Stimulated activated CD4-positive, alpha-beta T cell treated with anti-CD3 and anti-CD28 coated beads, TNF-alpha, amount 100 ng/mL, for 48 hours (primary cell): ENCODE measurements at places on chromosomes 11 and 22.

DNA sequence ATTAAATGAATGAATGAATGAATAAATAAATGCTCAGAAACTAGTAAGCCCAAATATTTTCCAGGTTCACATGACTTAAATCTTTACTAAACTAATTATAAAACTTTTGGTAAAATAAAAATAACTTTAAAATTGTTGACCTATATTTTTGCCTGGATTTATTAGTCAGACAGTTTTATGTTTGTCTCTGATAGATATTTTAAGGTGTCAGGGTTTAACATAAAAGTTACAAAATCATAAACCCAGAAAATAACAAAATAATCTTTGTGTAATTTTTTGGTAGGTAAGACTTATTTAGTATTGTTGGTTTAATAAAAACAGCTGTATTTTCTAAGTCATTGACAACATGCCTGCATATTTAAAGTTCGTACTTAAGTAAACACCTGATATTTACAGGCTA lies 27.4 kb upstream of the HEPHL1 start:
- no peak for DNase-seq

- DNase-seq = no peak
Observed at GRCh38 chr11:70859180-70859579, 393.2 kb downstream of the SHANK2 start.

DNA sequence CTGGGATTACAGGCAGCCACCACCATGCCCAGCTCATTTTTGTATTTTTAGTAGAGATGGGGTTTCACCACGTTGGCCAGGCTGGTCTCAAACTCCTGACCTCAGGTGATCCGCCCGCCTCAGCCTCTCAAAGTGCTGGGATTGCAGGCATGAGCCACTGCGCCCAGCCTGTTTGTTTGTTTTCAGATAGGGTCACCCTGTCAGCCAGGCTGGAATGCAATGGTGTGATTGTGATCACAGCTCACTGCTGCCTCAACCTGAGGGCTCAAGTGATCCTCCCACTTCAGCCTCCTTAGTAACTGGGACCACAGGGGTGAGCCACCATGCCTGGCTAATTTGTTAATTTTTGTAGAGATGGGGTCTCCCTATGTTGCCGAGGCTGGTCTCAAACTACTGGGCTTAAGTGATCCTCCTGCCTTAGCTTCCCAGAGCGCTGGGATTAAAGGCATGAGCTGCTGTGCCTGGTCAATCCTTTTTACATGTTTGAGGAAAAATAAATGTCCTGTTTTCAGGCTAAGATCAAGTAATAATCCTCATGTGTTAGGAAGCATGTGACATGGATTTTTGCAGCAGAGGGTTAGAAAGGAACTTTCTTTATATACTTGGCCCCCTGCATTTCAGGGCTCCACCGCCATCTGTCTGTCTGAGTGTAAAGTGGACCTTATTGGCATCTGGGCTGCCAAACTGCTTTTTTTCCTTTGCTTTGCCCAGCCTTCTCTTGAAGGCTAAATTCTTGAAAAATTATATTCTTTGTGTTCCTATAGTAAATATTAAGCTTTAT lies 4.8 kb upstream of the SLC3A2 start:
- no peak for DNase-seq

DNA sequence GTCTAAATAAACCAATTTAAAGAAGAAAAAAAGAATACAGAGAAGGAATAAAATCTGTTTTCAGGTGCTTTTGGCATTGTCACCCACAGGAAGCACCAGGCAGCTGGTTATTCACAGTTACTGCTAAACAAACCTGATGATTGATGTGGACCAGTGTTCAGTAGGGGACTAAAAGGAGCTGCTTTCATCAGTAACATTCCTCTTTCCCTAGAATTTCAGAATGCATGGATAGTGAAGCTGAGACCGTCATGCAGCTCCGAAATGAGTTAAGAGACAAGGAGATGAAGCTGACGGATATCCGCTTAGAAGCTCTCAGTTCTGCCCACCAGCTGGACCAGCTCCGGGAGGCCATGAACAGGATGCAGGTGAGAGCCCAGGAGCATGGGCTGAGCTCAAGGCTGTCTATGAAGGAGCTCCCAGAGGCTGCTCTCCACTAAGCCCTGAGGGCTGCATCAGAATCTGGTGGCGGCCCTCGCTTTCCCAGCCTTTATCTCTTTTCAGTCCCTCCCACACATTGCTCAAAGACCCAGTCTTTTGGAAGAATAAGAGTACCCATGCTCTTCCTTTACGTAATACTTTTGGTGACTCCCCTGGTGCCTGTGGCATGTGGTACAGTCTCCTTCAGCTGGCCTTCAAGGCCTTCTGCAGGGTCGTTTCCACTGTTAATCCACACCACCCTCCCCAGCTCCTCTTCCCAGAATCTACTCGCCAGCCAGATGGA lies 69.5 kb downstream of the DBX1 start:
- DNase-seq = no peak

- DNase-seq = no peak
Observed at GRCh38 chr22:23277583-23278295, 97.4 kb downstream of the BCR start.

GRCh38 chr11:70493089-70493474 lies 94.8 kb downstream of the CTTN start:
- no peak for DNase-seq

DNA sequence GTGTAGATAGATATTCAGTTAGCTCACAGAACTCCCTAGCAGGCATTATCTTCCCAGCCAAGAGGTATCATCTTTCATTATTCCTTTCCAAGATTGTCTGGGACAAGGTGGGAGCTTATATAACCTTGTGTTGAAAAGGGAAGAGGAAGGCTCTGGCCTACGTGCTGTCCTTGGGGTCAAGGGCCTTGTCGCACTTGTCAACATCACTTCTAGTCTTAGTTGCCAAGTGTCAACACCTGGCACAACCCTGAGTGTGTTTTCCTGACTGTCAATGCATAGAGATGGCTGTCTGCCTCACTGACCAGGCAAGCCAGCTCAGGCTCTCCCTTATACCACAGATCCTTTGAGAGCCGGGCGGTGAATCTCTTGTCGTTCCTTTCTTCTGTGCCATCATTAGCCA lies 331.9 kb downstream of the CNTN5 start:
- no peak for DNase-seq

GRCh38 chr11:75539459-75540334 lies 14.0 kb upstream of the GDPD5 start:
- no peak for DNase-seq

DNA sequence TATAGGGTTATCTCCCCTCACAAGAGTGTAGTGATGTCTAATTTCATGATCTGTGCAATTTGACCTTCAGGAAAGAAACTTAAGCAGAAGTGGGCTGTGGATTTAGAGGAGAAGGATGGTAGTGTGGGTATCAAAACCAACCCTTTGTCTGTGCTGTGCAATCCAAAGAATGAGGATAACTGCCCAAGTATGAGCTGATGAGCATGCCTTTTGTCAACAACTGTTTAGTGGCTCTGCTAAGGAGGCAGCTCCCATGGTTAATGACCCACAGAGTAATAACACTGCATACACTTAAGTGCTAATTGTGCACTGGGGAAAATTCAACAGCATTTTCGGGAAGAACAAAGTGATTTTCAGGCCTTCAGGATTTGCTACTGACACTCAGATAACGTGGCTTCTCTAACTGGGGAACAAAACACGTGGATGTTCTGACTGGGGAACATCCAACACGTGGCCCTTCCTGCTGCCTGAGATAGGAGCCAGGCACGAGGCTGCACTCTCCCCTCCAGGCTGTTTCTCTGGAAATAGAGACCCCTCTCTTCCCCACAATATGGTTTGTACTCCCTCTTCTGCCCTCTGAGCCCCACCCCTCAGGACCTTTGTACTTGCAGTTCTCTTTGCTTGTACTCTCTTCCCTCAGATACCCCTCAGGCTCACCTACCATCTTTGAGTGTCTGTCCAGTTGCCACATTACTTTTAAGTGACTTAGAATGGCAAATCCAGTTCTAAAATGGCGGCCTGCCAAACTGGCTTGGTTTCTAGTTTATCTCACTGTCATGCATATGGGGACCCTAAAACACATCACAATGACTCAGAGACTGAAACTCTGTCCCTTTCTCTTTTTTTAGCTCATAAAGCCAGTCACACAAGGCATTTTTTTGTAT lies 234.9 kb upstream of the POU2AF2 start:
- DNase-seq = no peak

DNA sequence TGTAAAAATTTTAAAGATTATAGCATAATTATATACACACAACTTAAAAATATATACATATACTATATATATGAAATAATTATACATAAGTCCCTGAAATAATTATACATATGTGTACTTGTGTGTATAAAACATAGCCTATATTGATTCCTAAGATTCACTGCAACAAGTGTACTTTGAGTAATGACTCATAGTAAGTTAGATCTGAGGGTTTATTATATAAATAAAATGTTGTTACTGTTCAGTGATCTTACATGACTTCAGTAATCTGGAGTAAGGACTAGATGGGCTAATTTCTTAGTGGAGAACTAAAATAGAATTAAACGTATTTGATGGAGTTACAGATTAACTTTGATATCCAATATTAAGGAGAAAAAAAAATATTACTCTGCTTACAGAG lies 350.5 kb downstream of the CNTN5 start:
- no peak for DNase-seq

- DNase-seq = no peak
Observed at GRCh38 chr11:113778111-113778910, 1.3 kb upstream of the CLDN25 start.

DNA sequence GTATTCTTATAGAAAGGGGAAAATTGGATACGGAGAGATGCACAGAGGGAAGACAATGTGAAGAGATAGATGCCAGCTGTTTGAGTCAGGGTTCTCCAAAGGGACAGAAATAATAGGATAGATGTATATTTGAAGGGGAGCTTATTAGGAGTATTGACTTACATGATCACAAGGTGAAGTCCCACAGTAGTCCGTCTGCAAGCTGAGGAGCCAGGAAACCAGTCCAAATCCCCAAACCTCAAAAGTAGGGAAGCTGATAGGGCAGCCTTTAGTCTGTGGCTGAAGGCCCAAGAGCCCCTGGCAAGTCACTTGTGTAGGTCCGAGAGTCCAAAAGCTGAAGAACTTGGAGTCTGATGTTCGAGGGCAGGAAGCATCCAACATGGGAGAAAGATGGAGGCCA lies 569.6 kb upstream of the LARGE1 start:
- DNase-seq = no peak

GRCh38 chr22:41793871-41794270 lies 6.6 kb upstream of the CCDC134 start:
- no peak for DNase-seq

GRCh38 chr11:132114185-132114584 lies 743.8 kb downstream of the NTM start:
- no peak for DNase-seq

- no peak for DNase-seq
Observed at GRCh38 chr22:38453996-38454352, 1.0 kb downstream of the KCNJ4 start.

DNA sequence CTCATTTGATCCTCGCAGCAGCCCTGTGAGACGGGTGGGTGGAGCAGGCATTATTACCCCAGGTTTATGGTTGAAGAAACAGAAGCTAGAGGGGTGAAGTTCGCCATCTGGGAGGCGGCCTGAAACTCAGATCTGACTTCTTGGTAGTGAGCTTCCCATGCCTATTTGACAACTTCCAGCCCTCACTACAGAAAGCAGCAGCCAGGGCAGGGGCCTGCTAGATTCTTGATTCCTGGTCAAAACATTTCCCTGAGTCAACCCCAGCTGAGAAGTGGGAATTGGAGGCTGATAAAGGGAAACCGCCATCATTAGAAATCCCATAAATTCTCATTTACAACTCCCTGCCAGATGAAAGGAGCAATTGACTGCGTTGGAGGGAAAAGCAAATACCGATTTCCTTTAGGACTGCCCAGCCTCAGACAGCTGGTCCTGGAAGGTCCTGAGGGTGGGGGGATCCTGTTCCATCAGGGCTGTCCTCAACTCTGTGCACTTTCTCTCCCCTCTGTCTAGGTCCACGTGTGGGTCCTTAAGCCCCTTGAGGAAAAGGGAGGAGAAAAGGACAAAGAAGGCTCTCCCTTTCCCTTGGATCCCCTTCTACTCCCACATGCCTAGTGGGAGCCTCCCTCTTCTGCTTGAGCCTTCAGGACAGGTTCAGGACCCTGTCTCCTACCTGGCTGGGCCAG lies 10.2 kb upstream of the NECTIN1 start:
- no peak for DNase-seq

DNA sequence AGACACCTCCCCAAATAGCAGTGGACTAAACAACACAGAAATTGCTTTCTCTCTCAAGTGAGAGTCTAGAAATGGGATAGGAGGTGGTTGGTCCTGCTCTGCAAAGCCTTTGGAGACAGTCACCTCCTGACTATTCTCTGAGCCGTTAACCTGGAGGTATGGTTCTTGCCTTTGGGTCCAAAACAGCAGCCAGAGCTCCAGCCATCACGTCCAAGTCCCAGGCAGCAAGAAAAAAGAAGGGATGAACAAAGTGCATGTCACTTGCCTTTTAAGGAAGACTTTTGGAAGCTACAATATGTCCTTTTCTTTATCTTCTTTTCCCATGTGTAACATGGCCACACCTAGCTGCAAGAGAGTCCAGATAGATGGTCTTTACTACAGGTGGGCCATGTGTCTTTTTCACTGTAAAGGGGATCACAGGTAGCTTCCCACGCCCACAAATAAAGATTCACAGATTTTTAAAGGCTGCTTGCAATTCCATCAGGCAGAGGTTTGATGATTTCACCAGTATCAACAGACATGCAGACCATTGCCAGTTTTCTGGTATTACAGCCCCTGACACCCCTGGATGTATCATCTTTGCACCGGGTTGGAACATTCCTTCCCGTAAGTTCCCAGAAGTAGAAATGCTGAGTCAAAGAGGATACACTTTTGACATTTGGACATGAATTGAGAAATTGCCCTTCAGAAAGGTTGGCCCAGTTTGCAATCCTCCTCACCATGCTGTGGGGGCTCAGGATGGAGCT lies 66.0 kb downstream of the MYEOV start:
- no peak for DNase-seq

GRCh38 chr11:44997566-44997965 lies 46.9 kb upstream of the TP53I11 start:
- DNase-seq = no peak

DNA sequence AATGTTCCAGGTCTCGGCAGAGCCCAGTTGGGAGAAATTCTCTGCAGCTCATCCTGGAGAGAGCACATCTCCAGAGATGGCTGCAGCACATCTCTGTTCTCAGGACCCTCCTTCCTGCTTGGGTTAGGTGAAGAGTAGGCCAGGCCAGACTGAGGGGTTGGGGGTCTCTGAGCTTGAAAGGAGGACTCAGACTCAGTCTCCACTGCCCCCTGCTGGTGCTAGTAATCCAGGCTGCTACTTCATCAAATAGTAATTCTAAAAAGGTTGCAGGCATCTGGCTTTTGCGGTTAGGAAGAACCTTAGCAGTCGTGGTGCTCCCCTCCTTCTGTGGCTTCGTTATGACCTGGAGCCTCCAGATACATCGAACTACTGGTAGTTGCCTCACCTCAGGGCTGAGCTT lies 9.7 kb downstream of the TUB start:
- no peak for DNase-seq

GRCh38 chr11:73167363-73167954 lies 25.3 kb upstream of the FCHSD2 start:
- no peak for DNase-seq

GRCh38 chr11:100093698-100094097 lies 593.4 kb upstream of the ARHGAP42 start:
- DNase-seq = no peak
